Fibroblast of the conjunctiva (primary cell): ENCODE measurements at places on chromosomes 12 and 14.

GRCh38 chr12:110684312-110684836 is 4.5 kb downstream of the HVCN1 start:
- no peak for DNase-seq

DNA sequence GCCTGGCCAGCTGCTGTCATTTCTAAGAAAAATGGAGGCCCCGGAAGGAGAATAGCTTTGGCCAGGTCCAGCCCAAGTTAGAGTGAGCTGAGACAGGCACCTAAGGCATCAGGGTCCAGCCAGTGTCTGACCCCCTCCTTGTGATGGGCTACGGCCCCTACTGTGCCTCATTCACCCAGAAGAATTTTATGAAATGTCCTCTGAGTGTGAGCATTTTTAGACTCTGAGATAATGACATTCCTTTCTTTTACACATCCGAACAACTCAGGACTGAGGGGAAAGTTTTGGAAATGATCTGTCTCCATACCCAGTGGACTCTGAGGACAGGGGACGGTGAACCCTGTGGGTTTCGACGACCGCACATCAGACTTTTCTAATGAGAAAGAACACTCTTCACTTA is 50.4 kb downstream of the SLC24A4 start:
- no peak for DNase-seq

- peak; percentile 52 for DNase-seq
These were observed 602.7 kb upstream of the FLRT2 start for GRCh38 chr14:84927096-84927827.

DNA sequence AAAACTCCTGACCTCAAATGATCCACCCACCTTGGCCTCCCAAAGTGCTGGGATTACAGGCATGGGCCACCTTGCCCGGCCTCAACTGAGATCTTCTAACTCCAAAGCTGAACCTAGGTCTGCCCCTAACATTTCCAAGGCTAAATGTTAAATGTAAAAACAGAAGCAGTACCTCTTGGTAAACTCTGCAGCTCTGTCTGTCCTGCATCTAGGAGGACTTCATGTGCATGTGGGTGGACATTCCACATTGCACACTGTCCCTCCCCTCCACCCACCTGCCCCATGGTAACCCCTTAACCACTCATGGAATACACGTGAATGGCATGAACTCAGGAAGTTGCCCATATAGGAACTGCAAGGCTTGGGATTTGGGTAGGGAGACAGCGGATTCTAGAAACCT is 33.1 kb downstream of the SNX6 start:
- no peak for DNase-seq

DNA sequence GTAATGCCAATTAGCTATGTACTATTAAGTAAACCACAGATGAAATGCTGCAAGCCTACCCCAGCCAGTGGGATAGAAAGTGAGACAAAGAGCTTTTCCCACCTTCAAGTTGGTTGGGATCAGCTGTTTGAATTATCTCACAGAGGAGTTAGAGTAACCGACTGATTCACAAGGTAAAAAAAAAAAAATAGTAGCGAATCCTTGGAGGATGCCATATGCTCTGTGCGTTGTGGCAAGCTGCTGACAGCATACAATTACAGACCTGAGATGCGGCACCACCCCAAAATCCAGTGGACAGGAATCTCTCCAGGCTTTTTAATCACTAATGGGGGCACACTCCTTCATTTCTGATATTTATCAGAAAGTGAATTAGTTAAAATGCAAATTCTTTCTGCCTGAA is 157.0 kb upstream of the RMST start:
- no peak for DNase-seq

DNA sequence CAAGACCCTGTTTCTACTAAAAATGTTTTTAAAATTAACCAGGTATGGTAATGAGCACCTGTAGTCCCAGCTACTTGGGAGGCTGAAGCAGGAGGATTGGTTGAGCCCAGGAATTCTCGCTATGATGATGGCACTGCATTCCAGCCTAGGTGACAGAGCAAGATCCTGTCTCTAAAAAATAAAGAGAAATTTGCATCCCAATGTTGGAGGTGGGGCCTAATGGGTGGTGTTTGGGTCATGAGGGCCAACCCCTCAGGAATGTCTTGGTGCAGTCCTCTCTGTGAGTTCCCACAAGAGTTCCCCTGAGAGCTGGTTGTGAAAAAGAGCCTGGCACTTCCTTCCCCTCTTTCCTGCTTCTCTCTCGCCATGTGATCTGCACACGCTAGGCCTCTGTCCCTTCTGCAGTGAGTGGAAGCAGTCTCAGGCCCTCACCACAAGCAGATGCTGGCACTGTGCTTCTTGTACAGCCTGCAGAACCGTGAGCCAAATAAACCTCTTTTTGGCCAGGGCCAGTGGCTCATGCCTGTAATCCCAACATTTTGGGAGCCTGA is 11.3 kb downstream of the ACOT6 start:
- no peak for DNase-seq

GRCh38 chr14:60632777-60633176 is 16.5 kb downstream of the SIX1 start:
- DNase-seq: no peak

DNA sequence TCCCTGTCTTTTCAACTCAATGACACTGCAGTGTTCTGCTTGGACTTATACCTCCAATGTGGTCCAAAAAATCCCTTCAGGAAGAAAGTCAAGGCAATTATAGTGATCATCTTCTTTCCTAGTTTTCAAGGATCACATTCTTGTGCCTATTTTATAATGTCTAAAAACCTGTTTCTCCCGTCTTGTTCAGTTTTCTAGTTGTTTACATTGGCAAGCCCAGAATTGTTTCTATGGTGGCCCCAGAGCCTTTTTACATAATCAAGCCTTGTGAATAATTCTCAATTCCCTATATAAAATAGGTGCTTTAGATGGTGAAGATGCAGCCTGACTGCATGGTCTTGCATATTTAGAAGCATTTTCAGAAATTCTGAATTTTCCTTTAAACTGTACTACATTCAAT is 14.5 kb upstream of the LDHB start:
- no peak for DNase-seq

DNA sequence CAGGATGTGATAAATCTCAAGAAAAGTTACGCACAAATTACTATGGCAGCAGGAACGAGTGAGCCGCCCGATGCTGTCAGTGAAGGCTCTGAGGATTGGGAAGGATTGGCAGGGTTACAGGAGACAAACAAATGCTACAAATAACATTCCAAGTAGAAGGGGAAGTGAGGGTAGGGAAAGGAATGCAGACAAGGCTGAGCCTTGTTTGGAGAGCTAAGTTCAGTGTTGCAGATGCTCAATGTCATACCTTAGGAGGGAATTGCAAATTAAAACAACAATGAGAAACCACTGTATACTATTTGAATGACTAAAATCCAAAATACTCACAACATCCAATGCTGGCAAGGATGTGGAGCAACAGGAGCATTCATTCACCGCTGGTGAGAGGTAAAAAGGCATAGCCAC is 1.3 kb downstream of the CLEC9A start:
- DNase-seq: no peak

GRCh38 chr14:55398679-55399078 is 13.0 kb downstream of the ATG14 start:
- DNase-seq: peak; percentile 93

DNA sequence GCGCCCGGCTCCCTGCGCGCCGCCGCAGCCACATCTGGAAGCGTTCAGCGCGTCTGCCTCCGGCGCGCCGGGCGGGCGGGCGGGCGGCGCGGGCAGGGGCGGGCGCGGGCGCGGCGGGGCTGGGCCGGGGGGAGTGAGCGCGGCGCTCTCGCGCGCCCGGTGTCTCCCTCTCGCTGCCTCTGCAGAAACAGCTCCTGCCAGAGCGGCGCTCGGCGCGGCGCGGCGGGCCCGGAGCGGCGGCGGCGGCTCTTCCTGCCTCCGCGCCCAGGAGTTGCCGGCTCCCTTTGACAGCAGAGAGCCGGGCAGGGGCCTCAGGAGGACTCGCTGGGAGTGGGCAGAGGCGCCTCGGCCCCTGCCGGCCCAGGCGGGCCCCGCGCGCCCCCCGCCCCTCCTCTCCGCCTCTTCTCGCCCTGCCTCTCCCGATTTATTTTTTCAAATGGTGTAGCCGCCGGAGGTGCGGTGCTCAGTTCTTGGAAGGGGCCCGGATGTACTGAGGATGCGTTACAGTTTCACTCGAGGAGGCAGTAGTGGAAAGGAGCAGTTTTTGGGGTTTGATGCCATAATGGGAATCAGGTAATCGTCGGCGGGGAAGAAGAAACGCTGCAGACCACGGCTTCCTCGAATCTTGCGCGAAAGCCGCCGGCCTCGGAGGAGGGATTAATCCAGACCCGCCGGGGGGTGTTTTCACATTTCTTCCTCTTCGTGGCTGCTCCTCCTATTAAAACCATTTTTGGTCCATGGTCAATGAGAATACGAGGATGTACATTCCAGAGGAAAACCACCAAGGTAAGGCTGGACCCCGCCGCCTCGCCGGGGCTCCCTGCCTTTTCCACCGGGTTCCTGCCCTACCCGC is at the start of gene CACNA1C:
TSS of gene CACNA1C (plus strand) at position 162 of the 853 bp plus-strand sequence. CDS start at position 738, 576 bp downstream.
- DNase-seq: no peak

- no peak for DNase-seq
These were observed 4.1 kb downstream of the CDKN1B start for GRCh38 chr12:12721176-12721751.

DNA sequence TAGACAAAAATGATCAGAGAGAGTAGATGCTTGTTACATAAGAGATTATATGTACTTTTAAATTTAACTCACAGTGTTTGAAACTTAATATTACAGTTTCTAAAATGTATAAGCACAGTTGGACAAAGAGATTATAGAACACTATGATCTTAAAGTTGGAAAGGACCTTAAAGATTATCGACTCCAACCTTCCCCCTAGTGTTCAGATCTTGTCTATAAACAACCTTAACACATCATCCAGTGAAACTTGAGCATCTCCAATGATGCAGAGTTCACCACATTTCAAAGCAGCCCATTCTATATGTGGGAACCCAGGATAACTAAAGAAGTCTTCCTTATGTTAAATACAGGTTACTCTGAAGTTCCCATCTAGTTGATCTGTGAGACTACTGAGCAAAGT is 480.8 kb downstream of the RMST start:
- no peak for DNase-seq

GRCh38 chr12:117159674-117160073 is 30.6 kb downstream of the FBXO21 start:
- no peak for DNase-seq

GRCh38 chr14:74202113-74202512 is 37.1 kb upstream of the VSX2 start:
- DNase-seq: no peak

- no peak for DNase-seq
These were observed 5.2 kb upstream of the C12orf56 start for GRCh38 chr12:64395739-64396138.

DNA sequence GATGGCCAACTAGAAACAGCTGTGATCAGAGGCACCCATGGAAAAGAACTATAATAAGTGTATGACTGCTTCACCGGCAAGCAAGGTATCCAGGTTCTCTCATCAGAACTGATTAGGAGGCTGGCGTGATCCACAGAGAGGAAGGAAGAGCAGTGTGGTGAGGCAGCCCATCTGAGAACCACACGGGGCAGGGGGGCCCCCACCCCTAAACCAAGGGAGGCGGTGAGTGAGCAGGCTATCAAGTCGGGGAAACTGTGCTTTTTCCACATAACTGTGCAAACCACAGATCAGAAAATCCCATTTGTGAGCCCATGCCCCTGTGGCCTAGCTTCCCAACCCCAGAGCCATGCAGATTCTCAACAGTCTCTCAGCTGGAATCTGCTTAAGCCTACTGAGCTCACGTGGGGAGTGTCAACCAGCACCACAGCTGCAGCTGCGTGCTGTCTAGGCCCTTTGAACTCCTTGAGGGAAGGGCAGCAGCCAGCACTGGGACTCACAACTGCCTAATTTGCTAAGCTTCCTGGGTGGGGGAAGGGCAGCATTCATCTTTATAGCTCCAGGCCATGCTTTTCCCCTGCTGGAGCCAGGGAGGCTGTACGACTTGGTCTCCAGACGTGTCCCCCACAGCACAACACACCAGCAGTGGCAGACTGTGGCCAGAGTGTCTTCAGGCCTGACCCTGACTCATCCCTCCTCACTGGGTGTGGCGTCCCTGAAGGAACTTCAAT is 444.4 kb upstream of the ATP2B1 start:
- DNase-seq: no peak

GRCh38 chr12:71556875-71557274 is 106.8 kb downstream of the ZFC3H1 start:
- peak; percentile 49 for DNase-seq

DNA sequence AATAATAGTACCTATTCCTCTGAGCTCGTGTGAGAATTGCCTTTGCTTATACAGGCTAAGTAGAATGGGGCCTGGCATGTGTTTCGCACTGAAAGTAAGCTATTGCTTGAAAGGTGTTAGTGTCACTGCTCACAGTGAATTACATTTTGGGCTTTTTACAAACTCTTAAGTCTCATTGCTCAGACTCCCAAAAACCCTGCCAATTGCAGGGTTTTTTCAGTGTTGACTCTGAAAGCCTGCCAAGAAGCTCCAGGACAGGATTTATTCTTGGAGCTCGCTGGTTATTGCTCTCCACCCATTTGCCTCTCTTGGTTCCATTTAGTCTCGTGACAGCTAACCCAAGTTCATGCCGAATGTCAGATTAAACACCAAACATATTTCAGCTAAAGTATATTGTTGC is 39.8 kb downstream of the NOPCHAP1 start:
- peak; percentile 83 for DNase-seq

GRCh38 chr12:61098031-61098580 is 1162.1 kb upstream of the USP15 start:
- no peak for DNase-seq

GRCh38 chr12:90896821-90897220 is 58.2 kb downstream of the CCER1 start:
- no peak for DNase-seq

- DNase-seq: peak; percentile 63
These were observed 9.3 kb downstream of the CCDC196 start for GRCh38 chr14:66495218-66496098.

DNA sequence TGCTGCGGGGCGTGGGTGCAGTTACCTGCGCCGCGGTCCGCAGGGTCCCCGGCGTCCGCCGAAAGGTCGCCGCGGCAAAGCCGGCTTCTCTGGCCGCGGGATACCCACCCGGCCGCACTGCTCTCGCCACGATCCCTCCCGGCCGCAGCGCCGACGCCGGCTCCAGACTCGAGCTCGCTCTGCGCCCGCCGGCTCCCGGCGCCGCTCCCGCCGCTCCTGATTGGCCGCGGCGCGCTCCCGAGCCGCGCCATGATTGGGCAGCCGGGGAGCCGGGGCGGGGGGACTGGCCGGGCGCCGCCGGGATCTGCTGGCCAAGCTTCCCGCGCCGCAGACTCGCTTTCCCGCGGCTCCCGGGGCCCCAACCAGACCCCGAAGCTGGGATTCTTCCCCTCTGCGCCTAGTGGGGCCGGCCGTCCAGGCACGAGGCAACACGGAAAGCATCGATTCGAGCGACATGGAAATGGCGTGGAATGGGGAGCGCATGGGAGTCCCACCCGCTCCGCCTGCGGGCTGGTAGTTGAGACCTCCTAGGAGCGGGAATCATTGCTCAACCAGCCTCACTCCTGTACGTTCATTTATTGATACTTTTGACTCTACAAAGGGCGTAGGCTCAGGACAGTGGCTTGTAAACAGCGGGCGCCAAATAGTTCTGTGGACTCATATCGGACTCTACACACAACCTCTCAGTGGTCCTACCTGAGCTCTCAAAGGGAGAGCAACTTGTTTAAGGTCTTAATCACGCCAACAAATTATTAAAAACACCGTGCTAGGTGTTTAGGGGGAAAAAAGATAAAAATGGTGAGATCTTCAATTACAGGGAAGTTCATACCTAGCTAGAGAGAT is 36.4 kb upstream of the STON2 start:
- DNase-seq: peak; percentile 9
